Smooth muscle cell of bladder (primary cell): ENCODE measurements at places on chromosomes 16 and 17. TPM values are rescaled to one million over a fixed set of nuclear protein-coding genes. Genes with fewer than 3 reads are reported as not detected.

The CDH3 gene
- 0.09 and 0.14 TPM in 2 replicates for total RNA-seq

The ADAP2 gene
- 0.57 and 0.83 TPM in 2 replicates for total RNA-seq

The TNFRSF13B gene
- not detected in 2 replicates for total RNA-seq

The KCNJ12 gene
- total RNA-seq = 2.3 and 6.4 TPM in 2 replicates

The KLHL10 gene
- 0.43 and 0.55 TPM in 2 replicates for total RNA-seq

The C16orf46 gene
- total RNA-seq = 0.14 and 0.37 TPM in 2 replicates

The UMOD gene
- total RNA-seq = not detected in 2 replicates

The PRRT2 gene
- 0.92 and 1.3 TPM in 2 replicates for total RNA-seq

The VPS35L gene
- total RNA-seq = 34.1 and 34.2 TPM in 2 replicates
